ENCODE measurements at places on chromosomes 1 and 21. TPM values are rescaled to one million over a fixed set of nuclear protein-coding genes. Genes with fewer than 3 reads are reported as not detected.

The OR2L5 gene
- not detected for total RNA-seq

The ZSWIM5 gene
- 0.79 TPM for total RNA-seq

The SPRR1B gene
- total RNA-seq: 102 TPM

The FYB2 gene
- under 0.01 TPM for total RNA-seq

The RHD gene
- not detected for total RNA-seq

The RNU1-1 gene
- under 0.01 TPM for total RNA-seq

The RIMKLA gene
- total RNA-seq: not detected

The PALMD gene
- 34.2 TPM for total RNA-seq

The HOOK1 gene
- 32.6 TPM for total RNA-seq

The COL11A1 gene
- not detected for total RNA-seq

The GPR61 gene
- total RNA-seq: not detected

The RSPO1 gene
- 0.49 TPM for total RNA-seq

The ERICH3 gene
- not detected for total RNA-seq

The NHLH1 gene
- not detected for total RNA-seq

The OR4F29 gene
- total RNA-seq: 0.40 TPM

The HFM1 gene
- not detected for total RNA-seq

The RGS7 gene
- not detected for total RNA-seq

The CTTNBP2NL gene
- total RNA-seq: 22.3 TPM

The URB1 gene
- 11.1 TPM for total RNA-seq

The FCRL6 gene
- total RNA-seq: not detected

The CFHR4 gene
- not detected for total RNA-seq

The TCHHL1 gene
- total RNA-seq: not detected

The FBLIM1 gene
- total RNA-seq: 46.0 TPM

The ANKRD45 gene
- not detected for total RNA-seq

The INTS3 gene
- 27.9 TPM for total RNA-seq

The PRELP gene
- total RNA-seq: 14.8 TPM

The ALPL gene
- total RNA-seq: 5.1 TPM

The FCGR2B gene
- 25.2 TPM for total RNA-seq

The RPE65 gene
- total RNA-seq: not detected

The NUP210L gene
- 0.19 TPM for total RNA-seq

The TMOD4 gene
- not detected for total RNA-seq

The TFF3 gene
- 15.1 TPM for total RNA-seq

The CHAF1B gene
- 6.6 TPM for total RNA-seq

The PLCH2 gene
- total RNA-seq: 30.4 TPM

The HNRNPU gene
- 308 TPM for total RNA-seq

The LMX1A gene
- total RNA-seq: 0.18 TPM

The FNDC10 gene
- total RNA-seq: 5.8 TPM

The CCNL2 gene
- total RNA-seq: 125 TPM

The ADAMTS4 gene
- 1.5 TPM for total RNA-seq

The PTGER3 gene
- total RNA-seq: 0.31 TPM

The CPTP gene
- total RNA-seq: 35.3 TPM

The DDR2 gene
- total RNA-seq: 23.7 TPM

The KRTAP21-3 gene
- not detected for total RNA-seq

The CLCA2 gene
- 379 TPM for total RNA-seq

The ARHGAP30 gene
- total RNA-seq: 13.5 TPM
